ENCODE measurements at places on chromosomes 7 and 10. TPM values are rescaled to one million over a fixed set of nuclear protein-coding genes. Genes with fewer than 3 reads are reported as not detected.

DNA sequence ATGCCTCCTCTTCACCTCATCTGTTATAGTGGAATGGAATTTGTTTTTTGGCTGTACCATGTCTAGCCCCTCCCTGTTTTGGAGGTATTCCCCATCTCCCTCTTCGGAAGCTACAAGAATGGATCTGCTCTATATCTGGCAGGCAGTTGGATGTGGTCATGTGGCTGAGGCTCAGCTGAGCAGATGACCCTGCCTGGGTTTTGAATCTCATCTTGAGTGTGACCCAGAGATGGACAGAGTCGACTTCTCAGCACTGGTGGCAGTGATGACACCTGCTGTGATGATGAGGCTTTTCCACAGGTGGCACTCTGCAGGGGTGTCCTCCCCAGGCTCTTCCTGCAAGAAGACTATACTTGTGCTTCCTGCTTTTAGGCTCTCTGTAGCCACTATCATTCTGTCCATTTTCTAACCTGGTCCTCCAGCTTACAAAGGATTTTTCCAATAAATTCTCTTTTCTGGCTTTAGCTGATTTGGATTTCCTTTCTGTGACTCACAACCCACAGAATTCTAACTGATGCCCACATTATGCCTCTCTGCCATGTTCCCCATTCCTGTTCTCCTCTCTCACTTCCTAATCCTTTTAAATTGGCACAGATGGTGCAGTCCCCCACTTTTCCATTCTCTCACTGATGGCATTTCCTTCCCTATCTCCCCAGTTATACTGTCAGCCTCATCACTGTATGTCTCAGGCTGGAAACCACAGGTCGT is 7.5 kb upstream of the ARHGAP22 start:
- peaks cover 22% of the 10 kb centered on the region for H3K36me3 ChIP-seq
- H3K27ac ChIP-seq: no peak overlapping the region
- no peaks in the 10 kb centered on the region for H3K4me1 ChIP-seq
- H3K27me3 ChIP-seq: peaks cover 40% of the 10 kb centered on the region
- DNase-seq: no peak
- H3K4me3 ChIP-seq: no peak overlapping the region

DNA sequence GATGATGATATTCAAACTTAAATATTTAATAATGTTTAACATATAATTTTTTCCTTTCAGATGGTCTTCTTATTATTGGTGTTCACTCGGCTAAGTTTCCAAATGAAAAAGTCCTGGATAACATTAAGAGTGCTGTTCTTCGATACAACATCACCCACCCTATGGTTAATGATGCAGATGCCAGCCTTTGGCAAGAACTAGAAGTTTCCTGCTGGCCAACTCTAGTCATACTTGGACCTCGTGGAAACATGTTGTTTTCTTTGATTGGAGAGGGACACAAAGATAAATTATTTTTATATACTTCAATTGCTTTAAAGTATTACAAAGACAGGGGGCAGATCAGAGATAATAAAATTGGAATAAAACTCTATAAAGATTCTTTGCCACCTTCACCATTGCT is 22.0 kb downstream of the NHLRC2 start:
- H3K4me1 ChIP-seq: peaks cover 17% of the 10 kb centered on the region
- no peak overlapping the region for H3K27ac ChIP-seq
- H3K27me3 ChIP-seq: no peaks in the 10 kb centered on the region
- no peak for DNase-seq

DNA sequence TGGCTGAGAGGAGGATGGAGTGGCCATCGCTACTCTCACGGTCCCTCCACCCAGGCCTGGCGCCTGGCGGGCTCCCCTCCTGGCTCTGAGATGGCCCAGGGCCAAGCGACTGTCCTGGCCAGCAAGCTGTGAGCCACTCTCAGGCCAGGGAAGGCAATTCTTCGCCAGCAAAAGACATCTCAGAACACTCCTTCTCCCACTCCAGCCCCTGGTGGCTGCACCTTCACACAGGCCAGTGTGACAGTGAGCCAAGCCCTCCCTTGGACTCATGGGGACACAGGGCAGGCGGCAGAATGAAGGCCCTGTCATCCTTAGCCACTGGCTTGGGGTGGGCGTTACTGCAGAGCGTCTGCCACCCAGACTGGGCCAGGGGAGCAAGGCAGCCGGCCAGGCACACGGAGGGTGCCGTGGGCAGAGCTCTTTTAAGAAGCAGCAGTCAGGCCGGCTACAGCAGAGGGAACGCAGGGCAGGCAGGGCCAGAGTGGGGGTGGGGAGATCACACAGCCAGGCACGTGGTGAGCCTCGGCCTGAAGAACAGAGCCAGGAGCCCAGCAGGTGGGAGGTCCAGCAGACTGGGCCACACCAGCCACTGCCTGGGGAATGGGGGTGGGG is 14.4 kb downstream of the STK32C start:
- no peak overlapping the region for H3K27ac ChIP-seq
- DNase-seq: no peak
- H3K4me3 ChIP-seq: no peak overlapping the region
- no peaks in the 10 kb centered on the region for H3K36me3 ChIP-seq
- H3K4me1 ChIP-seq: peaks cover 12% of the 10 kb centered on the region

GRCh38 chr10:120371856-120372255 is 85.2 kb upstream of the PLPP4 start:
- no peak overlapping the region for H3K4me3 ChIP-seq
- H3K4me1 ChIP-seq: no peaks in the 10 kb centered on the region
- DNase-seq: no peak
- H3K36me3 ChIP-seq: no peaks in the 10 kb centered on the region
- peaks cover 9% of the 10 kb centered on the region for H3K27me3 ChIP-seq
- H3K27ac ChIP-seq: no peak overlapping the region

DNA sequence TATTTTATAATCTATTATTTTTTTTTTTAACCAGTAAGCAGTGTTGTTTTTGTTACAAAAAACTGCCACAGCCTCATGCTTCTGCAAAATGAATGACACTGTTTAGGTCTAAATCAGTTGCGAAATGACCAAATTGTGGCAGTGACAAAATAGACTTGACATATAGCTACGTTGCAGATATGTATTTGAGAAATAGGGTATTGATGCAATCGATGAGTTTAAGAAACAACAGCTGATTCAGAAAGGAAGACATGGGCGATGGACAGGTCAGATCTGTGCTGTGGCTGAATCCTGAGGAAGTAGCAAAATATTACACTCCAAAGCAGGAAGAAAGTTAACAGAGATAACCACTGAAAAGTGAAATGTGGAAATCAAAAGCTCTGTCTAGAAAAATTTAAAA is 89.0 kb upstream of the STEAP4 start:
- H3K27me3 ChIP-seq: peaks cover 10% of the 10 kb centered on the region
- H3K4me1 ChIP-seq: peaks cover 7% of the 10 kb centered on the region
- no peak overlapping the region for H3K27ac ChIP-seq
- no peaks in the 10 kb centered on the region for H3K36me3 ChIP-seq
- H3K4me3 ChIP-seq: no peak overlapping the region

DNA sequence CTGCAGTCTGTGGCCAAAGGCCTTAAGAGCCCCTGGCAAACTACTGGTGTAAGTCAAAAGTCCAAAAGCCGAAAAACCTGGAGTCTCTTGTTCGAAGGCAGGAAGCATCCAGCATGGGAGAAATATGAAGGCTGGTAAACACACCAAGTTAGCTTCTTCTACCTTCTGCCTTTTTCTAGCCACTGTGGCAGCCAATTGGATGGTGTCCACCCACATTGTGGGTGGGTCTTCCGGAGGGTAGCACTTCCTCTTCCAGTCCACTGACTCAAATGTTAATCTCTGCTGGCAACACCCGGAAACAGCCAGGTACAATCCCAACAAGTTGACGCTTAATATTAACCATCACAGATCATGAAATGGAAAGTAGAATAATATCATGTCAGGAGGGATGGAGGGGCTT is 827.6 kb downstream of the SORCS1 start:
- H3K27me3 ChIP-seq: no peaks in the 10 kb centered on the region
- no peaks in the 10 kb centered on the region for H3K36me3 ChIP-seq

DNA sequence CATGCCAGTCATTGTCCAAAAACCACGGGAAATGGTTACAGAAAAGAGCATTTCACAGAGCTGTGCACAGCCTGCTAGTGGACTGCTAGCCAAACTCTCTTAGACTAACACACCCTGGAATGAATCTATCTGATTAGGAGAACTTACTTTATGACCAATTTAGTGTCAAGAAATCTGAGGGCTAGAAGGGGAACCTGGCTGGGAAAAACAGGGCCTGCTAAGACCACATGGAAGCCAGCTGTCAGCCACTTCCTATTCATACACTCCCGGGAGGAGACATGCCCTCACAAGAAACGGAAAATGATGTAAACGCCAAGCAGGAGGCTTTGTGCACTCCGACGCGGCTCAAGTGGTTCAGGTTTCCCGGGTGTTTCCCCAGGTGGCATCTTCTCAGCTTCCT is 54.8 kb downstream of the MPP7 start:
- H3K27me3 ChIP-seq: no peaks in the 10 kb centered on the region
- no peak overlapping the region for H3K4me3 ChIP-seq
- DNase-seq: no peak
- no peaks in the 10 kb centered on the region for H3K36me3 ChIP-seq

GRCh38 chr7:48760528-48761265 is 163.7 kb upstream of the CDC14C start:
- no peaks in the 10 kb centered on the region for H3K4me1 ChIP-seq
- no peaks in the 10 kb centered on the region for H3K27me3 ChIP-seq
- DNase-seq: no peak
- H3K36me3 ChIP-seq: no peaks in the 10 kb centered on the region
- no peak overlapping the region for H3K27ac ChIP-seq

DNA sequence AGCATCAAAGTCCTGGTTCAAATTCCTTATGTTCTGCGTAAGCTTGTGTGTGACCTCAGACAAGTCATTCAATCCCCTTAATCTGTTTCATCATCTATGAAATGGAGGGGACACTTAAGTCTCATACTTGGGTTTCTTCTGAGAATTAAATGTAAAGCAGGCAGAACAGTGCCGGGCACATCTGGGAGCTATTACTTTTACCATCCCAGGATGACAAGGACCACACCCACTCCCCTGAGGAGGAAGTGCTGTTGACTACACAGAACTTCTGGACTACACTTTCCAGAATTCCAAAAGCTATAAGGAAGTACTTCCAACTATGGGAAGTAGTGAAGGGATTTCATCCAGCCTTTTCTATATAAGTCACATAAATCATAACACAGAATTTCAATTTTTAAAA is 294.9 kb downstream of the IPMK start:
- no peaks in the 10 kb centered on the region for H3K36me3 ChIP-seq
- no peak overlapping the region for H3K4me3 ChIP-seq
- H3K27ac ChIP-seq: no peak overlapping the region

DNA sequence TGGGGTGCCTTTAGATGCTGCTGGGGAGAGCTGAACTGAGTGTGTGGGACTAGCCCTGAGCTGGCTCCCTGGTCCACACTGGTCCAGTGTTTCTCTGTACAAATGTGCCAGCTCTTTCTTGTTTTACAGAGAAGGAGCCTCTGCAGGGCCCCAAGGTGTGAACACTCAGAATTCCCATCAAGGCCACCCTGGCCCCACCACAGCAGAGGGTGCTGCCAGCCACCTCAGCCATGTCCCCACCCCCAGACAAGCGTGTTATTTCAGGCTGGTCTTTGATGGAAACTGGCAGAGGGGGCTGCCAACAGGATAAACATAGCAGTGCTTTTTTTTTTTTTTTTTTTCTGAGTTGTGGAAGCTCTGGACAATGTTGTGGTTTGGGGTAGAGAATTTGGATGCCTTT is 68.5 kb upstream of the LRRC18 start:
- H3K27me3 ChIP-seq: peaks cover 2% of the 10 kb centered on the region
- no peaks in the 10 kb centered on the region for H3K4me1 ChIP-seq
- no peaks in the 10 kb centered on the region for H3K36me3 ChIP-seq
- no peak overlapping the region for H3K4me3 ChIP-seq

GRCh38 chr10:45509491-45509890 is 135.5 kb downstream of the ALOX5 start:
- peaks cover 3% of the 10 kb centered on the region for H3K36me3 ChIP-seq
- DNase-seq: no peak
- H3K27ac ChIP-seq: no peak overlapping the region
- no peak overlapping the region for H3K4me3 ChIP-seq
- H3K27me3 ChIP-seq: no peaks in the 10 kb centered on the region
- peaks cover 8% of the 10 kb centered on the region for H3K4me1 ChIP-seq

DNA sequence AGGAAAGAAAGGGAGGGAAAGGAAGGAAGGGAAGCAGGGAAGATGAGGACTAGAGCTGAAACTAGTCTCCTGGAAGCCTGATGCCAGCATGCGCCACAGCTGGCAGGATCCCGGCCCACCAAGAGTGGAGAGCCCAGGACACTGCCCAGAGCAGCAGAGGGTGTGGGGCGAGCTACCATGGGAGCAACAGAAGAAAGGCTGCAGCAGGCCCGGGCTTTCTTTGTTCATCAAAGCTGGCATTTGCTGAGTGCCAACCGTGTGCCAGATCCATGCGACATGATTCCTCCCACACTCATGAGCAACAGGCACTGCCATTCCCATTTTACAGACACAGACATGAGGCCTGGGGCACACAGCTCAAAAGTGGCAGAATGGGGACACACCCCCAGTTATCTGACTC is 68.9 kb downstream of the FAM53B start:
- H3K36me3 ChIP-seq: no peaks in the 10 kb centered on the region
- no peaks in the 10 kb centered on the region for H3K27me3 ChIP-seq
- no peak for DNase-seq
- peaks cover 100% of the 10 kb centered on the region for H3K4me1 ChIP-seq

DNA sequence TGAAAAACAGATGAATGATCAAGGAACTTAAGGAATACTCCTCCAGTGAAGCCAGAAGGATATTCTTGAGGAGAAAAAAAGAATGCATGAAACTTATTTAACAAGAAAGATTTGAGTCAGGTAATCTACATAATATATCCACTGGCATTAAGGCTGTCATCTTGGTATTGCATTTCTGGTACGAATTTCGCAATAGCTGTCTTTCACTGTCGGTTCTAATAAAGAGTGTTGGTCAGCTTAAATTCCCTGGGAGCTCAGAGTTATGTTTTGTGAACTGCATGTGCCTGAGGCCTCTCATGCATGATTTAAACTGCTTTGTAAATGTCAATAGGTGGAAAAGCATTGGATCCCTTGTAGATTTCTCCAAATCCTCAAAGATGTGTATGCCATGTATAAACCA is 565.3 kb upstream of the GALNT17 start:
- no peaks in the 10 kb centered on the region for H3K27me3 ChIP-seq
- H3K36me3 ChIP-seq: no peaks in the 10 kb centered on the region
- H3K4me1 ChIP-seq: no peaks in the 10 kb centered on the region
- H3K27ac ChIP-seq: no peak overlapping the region
- no peak for DNase-seq
- H3K4me3 ChIP-seq: no peak overlapping the region

DNA sequence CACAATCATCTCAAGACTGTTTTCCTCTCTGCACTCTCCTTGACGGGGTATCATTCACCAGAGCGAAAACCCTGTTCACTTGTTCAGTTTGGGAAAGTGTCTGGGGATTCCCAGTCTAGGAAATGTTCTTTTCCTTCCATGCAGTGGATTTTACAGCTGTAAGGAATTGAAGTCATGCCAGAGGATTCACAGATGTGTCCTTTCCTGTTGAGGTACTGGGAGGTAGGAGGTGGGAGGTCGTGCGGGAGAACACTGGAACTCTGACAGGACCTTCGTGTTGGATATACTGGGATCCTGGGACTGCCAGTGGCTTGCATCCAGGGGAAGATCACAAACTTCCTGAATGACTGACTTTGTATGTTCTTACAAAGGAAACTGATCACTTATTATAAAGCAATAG is 185.5 kb downstream of the BMPER start:
- H3K27ac ChIP-seq: no peak overlapping the region
- no peaks in the 10 kb centered on the region for H3K4me1 ChIP-seq
- no peak for DNase-seq
- no peaks in the 10 kb centered on the region for H3K36me3 ChIP-seq
- H3K4me3 ChIP-seq: no peak overlapping the region

LRRC18 gene
- not detected for total RNA-seq

SFTPD gene
- total RNA-seq: not detected

ANKRD7 gene
- total RNA-seq: 0.63 TPM

STARD3NL gene
- 12.8 TPM for total RNA-seq

AKR1C2 gene
- total RNA-seq: not detected

NMT2 gene
- 86.4 TPM for total RNA-seq

SYCE1 gene
- total RNA-seq: 1.7 TPM

PSMG3 gene
- total RNA-seq: 26.1 TPM

LIPM gene
- not detected for total RNA-seq

AGR3 gene
- not detected for total RNA-seq

All from naive thymus-derived CD8-positive, alpha-beta T cell (primary cell).